Fibroblast of lung (primary cell): ENCODE measurements at places on chromosomes 4 and X. TPM values are rescaled to one million over a fixed set of nuclear protein-coding genes. Genes with fewer than 3 reads are reported as not detected.

GRCh38 chr4:38049545-38050170 lies 89.5 kb downstream of the PTTG2 start:
- H3K27me3 ChIP-seq, result no peaks in the 10 kb centered on the region
- H3K4me3 ChIP-seq, result no peak overlapping the region
- H3K36me3 ChIP-seq, result no peaks in the 10 kb centered on the region
- no peak for DNase-seq
- H3K27ac ChIP-seq, result no peak overlapping the region

KIT gene
- 7.0 and 19.9 TPM in 2 replicates for polyA plus RNA-seq

DNA sequence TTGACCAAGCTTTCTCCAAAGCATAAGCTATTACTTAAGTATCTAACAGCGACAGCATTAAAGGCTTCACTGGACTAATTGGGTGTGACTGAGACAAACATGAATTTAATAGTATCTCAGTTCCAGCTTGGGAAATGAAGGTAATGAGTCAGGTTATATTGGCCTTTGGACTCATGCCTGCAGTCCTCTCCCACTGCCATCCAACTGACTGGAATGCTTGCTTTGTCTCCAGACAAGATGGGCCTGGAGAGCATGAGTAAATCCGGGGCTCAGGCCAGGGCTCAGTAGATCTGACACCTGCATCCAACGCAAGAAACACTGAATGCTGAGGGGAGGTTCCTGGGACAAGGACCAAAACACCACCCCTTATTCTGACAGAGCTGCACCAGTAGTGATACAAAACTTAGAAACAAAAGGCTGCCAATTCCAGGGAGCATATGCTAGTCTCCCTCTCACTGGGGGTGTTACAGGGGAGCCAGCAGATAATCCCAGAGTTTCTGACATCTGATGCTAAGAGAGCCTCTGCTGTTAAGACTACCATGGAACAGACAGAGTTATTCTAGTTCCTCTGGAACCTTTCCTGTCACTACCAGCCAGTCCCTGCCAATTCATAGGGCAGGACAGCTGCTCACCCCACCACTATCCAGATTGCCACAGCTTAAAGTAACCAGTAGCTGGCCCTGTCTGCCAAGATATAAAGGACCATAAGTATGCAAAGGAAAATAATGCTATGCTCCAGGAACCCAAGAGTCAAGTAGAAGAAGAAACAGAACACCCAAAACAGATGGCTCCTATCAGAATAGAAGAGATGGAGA lies 293.8 kb downstream of the IQCM start:
- H3K27ac ChIP-seq, result no peak overlapping the region
- H3K36me3 ChIP-seq, result no peaks in the 10 kb centered on the region
- H3K27me3 ChIP-seq, result no peaks in the 10 kb centered on the region
- no peak overlapping the region for H3K4me3 ChIP-seq

TEX13D gene
- not detected in 2 replicates for polyA plus RNA-seq

DNA sequence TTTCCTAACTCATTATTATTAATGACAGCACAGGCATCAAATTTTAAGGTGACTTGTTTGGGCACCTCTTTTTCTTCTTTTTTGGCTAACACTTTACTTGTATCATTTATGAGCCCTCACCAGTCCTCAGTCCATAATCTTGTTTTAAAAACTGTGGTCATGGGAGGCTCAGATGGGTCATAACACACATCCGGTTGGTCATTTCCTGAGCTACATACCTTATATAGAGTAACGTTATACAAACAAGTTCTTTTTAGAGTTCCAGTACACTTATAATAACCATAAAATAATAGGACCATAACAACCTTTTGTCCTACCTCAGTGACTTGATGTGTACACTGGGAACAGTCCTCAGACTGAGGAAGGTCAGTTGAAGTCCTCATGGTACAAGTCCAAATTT lies 21.1 kb upstream of the PLS3 start:
- no peak for DNase-seq
- H3K36me3 ChIP-seq, result no peaks in the 10 kb centered on the region
- no peak overlapping the region for H3K27ac ChIP-seq
- no peak overlapping the region for H3K4me3 ChIP-seq

VCX gene
- polyA plus RNA-seq, result not detected in 2 replicates

DNA sequence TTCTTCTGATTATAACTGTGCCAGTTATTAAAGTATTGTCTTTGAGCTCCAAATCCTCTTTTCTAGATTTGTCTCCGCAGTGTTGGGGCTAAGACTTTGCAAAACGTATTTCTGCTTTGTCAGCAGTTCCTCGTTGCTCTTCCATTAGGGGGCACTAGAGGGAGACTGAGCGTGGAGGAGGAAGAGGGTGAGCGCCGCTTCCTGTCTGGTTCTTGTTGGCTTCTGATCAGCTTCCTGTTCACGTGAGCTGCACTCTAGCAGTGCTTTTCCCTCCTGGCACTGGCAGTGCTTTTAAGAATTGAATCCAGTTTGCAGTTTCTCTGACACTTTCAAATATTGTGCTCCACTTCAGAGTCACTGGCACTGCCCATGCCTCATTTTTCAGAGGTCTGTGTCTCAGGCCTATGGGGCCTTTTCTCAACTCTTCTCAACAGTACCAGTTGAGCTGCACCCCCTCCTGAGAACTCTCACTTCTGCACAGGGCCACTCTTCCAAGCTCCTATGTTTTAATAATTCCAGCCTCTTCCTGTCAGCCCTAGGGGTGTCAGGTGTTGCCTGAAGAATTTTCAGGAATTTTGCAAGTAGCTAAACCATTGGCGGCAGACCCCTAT lies 54.4 kb upstream of the LCORL start:
- H3K4me1 ChIP-seq, result no peaks in the 10 kb centered on the region
- H3K27ac ChIP-seq, result no peak overlapping the region
- H3K27me3 ChIP-seq, result no peaks in the 10 kb centered on the region
- no peaks in the 10 kb centered on the region for H3K36me3 ChIP-seq
- no peak overlapping the region for H3K4me3 ChIP-seq
- DNase-seq, result no peak

- no peaks in the 10 kb centered on the region for H3K27me3 ChIP-seq
- DNase-seq, result no peak
- H3K4me3 ChIP-seq, result no peak overlapping the region
- no peak overlapping the region for H3K27ac ChIP-seq
- H3K36me3 ChIP-seq, result no peaks in the 10 kb centered on the region
Measured at GRCh38 chrX:14010566-14010965, 19.1 kb downstream of the GEMIN8 start.

SCOC gene
- polyA plus RNA-seq, result 57.4 and 72.3 TPM in 2 replicates

DNA sequence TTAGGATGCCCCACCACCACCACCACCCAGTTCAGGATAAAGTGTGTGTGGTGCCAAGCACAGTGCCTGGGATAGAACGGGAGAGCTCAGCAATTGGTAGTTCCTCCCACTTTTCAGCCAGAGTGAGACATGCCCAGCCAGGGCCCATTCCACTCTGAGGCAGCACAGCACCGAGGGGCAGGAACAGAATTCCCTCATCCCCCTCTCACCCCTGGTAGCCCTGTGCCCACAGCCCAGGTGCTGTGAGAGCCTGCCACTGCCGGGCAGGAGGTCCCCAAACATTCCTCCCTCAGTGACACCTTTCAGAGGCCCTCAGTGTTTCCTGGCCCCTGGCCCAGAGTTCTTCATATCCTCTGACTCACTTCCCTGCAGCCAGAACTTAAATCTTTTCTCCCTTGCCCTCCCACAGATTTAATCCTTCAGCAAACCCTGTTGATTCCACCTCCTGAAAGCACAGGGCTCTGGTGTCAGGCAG lies 8.1 kb downstream of the RIPPLY1 start:
- H3K4me3 ChIP-seq, result no peak overlapping the region

- peak; percentile 50 for DNase-seq
- H3K27ac ChIP-seq, result no peak overlapping the region
- H3K4me1 ChIP-seq, result no peaks in the 10 kb centered on the region
- H3K27me3 ChIP-seq, result no peaks in the 10 kb centered on the region
- H3K4me3 ChIP-seq, result no peak overlapping the region
Measured at GRCh38 chrX:55007656-55008055, 7.5 kb downstream of the APEX2 start.

DNA sequence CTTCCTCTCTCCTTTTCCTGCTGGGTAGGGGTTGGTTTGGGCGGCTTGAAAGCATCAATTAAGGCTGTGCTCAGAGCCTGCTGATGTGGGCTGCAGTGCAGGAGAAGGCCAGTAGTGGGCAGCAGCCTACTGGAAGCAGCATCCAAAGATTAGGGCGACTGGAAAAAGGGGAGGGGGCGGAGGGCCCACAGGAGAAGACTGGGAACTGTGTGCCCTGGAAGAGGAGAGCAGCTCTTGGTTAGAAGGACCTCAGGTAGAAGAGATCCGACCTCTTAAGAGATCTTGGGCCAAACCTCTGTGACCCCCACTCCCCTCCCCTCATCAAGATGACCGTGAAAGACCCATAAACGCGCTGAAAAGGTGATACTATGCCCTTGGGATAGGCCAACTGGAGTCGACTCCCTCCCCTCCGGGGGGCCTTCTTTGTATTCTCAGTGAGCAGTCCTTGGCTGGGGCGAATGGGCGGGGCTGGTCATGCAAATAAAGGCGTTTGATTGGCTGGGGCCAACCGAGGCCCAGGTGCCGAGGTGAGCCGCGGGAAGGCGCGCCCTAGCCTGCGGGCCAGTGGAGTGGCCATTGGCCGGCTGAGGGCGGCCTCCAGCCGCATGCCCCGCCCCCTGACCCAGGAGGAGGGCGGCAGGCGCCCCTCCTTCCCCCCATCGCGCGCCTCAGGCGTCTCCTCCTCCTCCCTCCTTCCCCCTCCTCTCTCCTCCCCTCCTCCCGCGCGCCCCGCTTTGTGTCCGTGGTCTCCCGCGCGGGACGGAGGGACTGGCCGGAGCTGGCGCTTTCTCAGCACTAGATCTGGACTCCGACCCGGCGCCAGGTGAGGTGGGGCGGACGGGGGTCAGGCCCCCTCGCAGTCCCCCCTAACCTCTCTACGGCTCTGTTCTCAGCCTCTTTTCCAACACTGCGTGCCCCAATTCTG lies 10.1 kb downstream of the DLG3 start:
- no peak overlapping the region for H3K27ac ChIP-seq
- no peaks in the 10 kb centered on the region for H3K36me3 ChIP-seq
- H3K27me3 ChIP-seq, result no peaks in the 10 kb centered on the region
- peak; percentile 43 for DNase-seq

DNA sequence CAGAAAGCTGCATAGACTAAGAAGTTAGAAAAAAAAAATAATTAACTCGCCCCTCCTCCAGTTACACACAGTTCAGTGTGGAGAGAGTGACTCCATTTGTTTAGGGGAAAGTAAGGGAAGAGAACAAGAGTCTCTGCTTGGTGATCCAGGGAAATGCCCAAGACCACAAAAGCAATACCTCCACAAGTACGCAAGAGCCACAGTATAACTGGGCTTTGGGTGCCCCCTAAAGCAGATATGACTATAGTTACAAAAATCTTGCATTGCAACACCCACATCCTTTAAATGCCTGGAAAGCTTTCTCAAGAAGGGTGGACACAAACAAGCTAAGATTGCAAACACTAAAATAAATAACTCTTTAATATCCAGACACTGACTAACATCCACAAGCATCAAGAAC lies 164.2 kb upstream of the NRK start:
- no peaks in the 10 kb centered on the region for H3K4me1 ChIP-seq
- no peak overlapping the region for H3K27ac ChIP-seq
- H3K36me3 ChIP-seq, result no peaks in the 10 kb centered on the region
- DNase-seq, result peak; percentile 70

PPP2R3B gene
- 3.2 and 6.3 TPM in 2 replicates for polyA plus RNA-seq

SLC26A1 gene
- polyA plus RNA-seq, result 0.05 and 0.07 TPM in 2 replicates

DNA sequence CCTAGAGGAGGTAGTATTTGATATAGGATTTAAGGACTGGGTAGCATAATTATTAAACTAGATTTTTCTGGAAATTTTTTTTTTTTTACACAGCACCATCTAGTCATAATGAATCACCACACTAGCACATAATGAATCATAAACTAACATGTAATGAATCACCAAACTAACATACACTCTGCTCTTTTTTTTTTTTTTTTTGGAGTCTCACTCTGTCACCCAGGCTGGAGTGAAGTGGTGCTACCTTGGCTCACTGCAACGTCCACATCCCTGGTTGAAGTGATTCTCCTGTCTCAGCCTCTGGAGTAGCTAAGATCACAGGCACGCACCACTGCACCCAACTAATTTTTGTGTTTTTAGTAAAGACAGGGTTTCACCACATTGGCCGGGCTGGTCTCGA lies 92.5 kb downstream of the FAM13A start:
- H3K36me3 ChIP-seq, result no peaks in the 10 kb centered on the region
- H3K4me3 ChIP-seq, result no peak overlapping the region
- no peaks in the 10 kb centered on the region for H3K4me1 ChIP-seq
- DNase-seq, result peak; percentile 73
- no peak overlapping the region for H3K27ac ChIP-seq
